ENCODE measurements at places on chromosomes 5 and 9.

DNA sequence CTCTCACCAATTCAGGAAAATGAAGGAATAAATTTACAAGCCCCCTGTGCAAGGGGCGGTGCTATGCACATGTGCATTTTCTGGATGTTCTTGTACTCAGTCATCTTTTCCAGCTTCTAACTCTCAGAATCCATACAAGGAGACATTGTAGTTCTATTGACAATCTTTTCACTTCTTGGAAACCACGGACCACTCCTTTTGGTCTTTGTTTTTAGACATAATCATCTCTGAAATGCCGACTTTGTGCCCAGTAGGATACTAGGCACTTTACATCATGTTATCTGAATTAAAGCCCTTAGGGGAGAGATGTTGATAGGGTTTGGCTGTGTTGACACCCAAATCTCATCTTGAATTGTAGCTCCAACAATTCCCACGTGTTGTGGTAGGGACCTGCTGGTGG lies 322.6 kb upstream of the WWC1 start:
- DNase-seq: no peak

- no peak for DNase-seq
Measured at GRCh38 chr9:8651846-8652215, 852.3 kb upstream of the DMAC1 start.

- DNase-seq: no peak
Measured at GRCh38 chr5:163459462-163459818, 462 bp downstream of the NUDCD2 start.

DNA sequence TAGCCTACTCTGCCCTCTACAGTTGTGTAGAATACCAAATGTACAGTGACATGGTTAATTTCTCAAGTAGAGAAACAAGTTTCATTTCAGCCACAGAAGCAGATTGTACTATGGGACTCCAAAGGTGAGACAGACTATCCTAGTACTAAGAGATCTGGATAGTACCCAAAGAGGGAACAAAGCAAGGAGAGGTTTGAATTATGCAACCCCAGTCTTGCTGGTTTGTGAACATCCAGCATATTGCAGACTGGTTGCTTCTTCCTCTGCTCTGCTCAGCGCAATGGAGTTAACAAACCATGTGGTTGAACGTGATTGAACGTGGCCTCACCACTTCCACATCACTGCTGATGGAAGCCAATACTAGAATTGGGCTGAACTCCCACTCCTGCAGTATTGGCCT lies 43.3 kb upstream of the ALDOB start:
- no peak for DNase-seq

GRCh38 chr9:35728041-35728971 lies 3.7 kb downstream of the TLN1 start:
- no peak for DNase-seq

DNA sequence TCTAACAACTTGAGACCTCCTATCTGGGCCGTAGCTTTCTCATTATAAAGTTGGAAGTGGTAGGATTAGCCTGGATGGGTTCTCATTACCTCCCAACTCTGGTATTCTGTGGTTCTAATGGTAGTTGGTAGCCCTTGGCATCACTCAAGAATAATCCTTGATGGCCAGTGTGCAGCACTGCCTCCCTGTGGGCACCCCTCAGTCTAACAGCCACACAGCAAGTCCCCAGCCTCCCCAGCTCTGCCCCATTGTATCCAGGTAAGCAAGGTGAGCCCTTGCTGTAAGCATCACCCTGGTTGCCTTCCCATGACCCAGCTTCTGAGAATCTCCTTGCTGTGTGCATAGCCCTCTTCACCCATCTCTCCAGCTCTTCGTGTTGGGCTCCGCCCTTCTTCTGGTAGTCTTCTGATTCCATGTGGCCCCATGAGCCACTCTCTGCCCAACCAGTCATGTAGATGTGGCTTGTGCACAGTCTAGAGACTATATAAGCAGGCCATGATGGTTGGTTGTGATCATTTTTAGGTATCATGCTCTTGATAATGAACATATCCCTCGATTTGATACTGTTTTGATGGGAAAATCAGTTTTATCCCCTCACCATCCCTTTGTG lies 57.6 kb upstream of the GRHPR start:
- DNase-seq: no peak

DNA sequence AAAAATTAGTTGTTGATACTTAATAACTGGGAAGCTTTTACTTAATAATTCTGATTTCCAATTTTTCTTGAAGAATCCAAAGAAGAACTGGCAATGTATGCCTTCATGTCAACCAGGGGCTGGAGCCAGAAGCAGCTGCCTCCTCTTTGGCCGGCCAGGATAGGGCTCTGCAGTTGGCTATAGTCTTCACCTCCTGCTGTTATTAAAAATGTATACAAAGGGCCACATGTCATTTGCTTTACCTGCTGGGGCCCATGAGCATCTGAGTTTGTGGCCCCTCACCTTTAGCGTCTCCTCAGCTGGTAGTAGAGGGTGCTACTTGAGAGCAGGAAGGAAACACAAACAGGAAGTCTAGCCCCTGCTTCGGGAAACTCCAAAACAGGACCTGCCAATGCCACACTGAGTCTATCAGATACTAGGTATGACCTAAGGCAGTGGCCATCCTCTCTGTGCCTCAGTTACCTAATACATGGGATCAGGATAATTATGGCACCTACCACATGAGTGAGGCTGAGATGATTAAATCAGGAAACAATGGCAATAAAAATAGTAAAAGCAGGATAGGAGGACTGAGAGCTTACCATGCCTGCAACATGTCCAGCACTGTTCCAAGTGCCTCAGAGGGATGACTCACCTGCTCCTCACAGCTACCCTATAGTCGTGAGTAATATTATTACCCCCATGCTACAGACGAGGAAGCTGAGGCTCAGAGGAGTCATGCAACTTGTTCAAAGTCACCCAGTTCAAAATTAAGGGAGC lies 21.3 kb downstream of the CCDC69 start:
- DNase-seq: peak; percentile 31

DNA sequence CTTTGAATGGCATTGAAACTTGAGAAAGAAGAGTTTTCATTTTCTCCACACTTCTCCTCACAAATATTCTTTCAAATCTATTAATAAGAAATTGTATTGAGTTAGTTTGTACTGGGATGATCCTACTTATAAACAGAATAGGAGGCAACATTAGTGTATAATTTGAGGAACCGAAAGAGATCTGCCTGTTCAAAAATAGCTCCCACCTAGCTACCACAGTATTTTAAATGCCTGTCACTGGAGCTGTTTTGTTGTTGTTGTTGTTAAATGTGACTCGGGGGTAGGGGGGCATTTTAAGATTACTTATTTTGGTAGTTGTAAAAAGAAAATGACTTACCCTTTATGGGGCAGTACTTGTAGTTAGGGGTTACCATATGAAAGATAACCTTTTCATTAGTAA lies 20.1 kb upstream of the HAPLN1 start:
- DNase-seq: no peak

GRCh38 chr5:143331956-143332355 lies 71.5 kb downstream of the NR3C1 start:
- no peak for DNase-seq

GRCh38 chr5:62149879-62150278 lies 156.1 kb upstream of the KIF2A start:
- DNase-seq: no peak

DNA sequence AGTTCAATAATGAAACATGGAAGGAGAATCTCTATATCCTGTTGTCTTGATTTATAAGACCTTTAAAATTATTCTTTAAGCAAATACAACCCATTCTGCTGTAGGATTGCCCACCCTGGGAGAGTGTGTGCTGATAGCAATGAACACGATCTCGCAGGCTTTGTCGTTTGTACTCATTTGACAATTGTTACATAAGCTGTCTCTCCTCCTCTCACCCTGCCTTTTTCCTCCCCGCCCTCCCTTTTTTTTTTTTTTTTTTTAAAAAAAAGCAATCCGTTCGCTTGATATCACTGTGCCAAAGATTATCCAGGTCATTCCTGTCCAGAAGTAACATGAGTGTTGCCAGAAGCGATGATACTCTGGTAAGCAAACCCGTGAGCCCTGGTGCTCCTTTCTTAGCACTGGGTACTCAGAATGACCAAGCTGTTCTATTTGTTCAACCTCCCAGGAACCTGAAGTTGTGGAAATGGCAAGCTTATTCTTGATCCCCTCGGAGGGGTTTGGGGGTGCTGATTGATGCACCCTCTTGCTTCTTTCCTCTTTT lies 82.7 kb upstream of the CTSL start:
- DNase-seq: no peak

DNA sequence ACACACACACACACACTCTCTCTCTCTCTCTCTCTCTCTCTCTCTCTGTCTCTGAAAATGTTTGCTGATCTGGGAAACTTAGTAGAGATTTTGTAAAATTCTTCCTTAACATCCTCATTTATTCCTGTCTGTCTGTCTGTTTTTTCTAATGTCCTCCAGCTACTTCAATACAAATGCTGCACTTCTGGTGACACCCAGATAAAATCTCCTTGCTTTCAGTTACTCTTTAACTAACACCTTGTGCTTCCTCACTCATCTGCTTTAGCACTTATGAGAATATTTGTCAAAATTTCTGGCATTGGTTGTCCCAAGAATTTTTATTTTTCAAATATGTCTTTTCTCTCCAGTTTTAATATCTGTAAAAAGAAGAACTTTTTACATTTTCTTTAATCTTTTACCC lies 35.0 kb upstream of the ARRDC3 start:
- DNase-seq: no peak

DNA sequence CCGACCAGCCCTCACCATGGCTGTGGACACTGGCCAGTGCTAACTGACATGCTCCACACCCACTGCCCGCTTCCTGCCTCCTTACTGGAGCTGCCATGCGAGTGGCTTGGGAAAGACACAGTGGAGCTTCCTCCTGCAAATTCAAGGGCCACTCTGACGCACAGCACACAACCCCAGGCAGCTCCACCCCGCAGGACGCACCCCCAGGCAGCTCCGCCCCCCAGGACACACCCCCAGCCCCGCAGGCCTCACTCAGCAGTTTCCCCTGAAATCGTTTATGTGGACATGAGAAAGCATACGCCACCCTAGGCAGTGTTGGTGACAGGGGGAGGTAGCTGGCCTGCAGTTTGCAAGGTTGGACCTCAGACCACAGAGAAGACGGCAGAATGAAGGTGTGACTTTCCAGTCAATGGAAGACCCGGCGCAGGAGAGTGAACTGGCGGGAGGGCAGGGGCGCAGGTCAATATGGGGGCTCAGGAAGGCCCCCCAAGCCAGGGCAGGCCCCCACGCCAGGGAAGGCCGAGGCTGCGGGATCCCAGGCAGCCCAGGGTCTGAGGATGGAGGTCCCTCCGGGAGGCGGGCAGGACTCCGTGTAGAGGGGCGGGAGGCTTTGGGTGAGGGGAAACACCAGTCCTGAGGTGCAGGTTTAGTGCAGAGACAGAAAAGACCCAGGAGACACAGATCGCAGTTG lies 21.6 kb downstream of the LPCAT1 start:
- no peak for DNase-seq

DNA sequence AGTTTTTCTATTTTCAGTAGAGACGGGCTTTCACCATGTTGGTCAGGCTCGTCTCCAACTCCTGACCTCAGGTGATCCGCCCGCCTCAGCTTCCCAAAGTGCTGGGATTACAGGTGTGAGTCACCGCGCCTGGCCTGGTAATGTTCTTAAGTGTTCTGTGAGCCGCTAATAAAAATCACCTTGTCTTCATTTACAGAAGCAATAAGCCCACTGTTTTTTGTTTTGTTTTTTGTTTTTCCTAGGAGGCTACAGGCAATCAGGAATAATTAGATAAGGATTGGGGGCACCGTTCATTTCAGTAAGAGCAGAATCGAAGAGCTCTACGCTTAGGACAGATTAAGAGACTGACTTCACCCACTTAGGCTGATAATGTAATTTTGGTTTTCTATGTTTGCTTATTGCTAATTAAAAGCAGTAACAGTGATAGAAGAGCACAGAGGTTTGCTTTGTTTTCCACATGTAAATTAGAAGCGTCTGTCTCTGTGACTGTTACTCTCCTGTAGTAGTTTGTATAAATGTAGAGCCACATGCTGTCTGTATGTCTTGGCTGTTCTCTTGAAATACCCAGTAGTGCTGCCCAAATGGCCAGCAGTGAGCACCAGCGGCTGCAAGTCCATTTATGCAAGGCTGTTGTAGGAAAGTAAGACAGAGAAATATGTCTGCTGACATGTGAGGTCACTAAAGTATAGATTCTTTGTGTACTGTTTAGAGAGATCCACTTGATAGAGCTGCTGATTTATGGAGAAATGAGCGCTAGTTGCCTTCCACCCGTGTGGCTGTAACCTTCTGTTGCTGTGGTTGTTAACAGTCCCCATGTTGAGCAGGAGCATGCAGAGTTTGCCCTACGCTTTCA lies 30.5 kb downstream of the TRIO start:
- DNase-seq: no peak

GRCh38 chr9:106829666-106830408 lies 33.1 kb upstream of the ZNF462 start:
- no peak for DNase-seq

- no peak for DNase-seq
Measured at GRCh38 chr9:107994648-107995047, 505.1 kb upstream of the KLF4 start.
